ENCODE measurements at places on chromosomes 2 and 18.

GRCh38 chr2:133477616-133477990 lies 90.7 kb downstream of the NCKAP5 start:
- no peak for DNase-seq

- DNase-seq = no peak
Measured at GRCh38 chr2:62112179-62112578, 83.7 kb upstream of the B3GNT2 start.

DNA sequence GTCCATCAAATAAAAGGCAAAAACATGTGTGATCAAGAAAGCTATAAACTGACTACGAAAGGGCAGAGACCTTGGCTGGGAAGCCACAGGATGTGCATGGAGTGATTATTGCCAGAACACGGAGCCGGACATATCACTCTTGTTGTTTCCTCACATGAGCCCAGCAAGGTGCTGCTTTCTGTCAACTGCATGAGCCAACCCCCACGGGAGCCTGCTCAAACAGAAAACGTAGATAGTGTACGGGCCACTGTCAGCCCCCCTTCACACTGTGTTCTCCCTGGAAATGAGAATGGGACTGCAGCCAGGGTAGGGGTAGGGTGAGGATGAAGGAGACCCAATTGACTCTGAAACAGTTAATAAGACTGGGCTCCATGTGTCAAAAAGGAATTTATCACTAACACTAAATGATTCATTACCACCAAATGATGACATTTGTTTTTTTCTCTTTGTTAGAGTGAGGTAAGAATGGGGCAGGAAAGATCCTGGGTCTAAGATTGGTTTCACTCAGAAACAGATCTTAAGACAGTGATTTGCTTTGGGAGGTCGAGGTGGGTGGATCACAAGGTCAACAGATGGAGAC lies 235.8 kb downstream of the MREG start:
- no peak for DNase-seq

DNA sequence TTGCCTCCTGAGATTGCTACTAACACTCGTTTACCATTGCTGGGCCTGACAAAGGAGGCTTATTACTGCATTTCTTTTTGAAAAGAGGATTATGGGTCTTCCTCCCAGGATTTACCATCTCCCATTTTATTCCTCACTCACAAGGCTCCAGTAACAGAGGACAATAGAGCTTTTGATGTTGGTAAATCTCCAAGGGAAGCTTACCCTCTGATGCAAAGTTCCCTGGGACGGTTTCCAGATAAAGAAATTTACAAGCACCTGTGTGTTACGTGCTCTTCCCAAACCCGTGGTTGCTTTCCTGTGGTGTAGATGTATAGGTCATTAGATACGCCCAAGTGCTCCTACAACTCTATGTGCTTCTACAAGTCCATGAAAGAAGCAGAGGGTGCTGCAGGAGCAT lies 17.1 kb downstream of the VSNL1 start:
- no peak for DNase-seq

- DNase-seq = no peak
Measured at GRCh38 chr2:176121190-176122051, 1.1 kb upstream of the HOXD9 start.

DNA sequence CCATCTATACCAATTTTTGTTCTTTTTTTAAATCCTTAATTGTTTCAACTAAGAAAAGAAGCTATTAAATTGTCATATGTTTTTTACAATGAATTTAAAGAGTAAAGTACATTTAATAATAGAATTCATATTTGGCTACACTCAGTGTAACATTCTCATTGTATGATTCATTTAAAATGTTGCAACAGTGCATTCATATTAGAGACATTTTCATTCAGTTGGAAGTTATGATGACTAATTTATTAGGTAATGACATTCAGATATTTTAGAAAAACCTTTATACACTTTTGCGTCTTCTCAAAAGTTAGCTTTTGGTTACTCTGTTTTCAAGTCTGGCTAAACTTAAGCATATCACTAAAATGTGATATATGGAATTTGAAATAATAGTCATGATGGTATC lies 887.5 kb upstream of the NRXN1 start:
- no peak for DNase-seq

DNA sequence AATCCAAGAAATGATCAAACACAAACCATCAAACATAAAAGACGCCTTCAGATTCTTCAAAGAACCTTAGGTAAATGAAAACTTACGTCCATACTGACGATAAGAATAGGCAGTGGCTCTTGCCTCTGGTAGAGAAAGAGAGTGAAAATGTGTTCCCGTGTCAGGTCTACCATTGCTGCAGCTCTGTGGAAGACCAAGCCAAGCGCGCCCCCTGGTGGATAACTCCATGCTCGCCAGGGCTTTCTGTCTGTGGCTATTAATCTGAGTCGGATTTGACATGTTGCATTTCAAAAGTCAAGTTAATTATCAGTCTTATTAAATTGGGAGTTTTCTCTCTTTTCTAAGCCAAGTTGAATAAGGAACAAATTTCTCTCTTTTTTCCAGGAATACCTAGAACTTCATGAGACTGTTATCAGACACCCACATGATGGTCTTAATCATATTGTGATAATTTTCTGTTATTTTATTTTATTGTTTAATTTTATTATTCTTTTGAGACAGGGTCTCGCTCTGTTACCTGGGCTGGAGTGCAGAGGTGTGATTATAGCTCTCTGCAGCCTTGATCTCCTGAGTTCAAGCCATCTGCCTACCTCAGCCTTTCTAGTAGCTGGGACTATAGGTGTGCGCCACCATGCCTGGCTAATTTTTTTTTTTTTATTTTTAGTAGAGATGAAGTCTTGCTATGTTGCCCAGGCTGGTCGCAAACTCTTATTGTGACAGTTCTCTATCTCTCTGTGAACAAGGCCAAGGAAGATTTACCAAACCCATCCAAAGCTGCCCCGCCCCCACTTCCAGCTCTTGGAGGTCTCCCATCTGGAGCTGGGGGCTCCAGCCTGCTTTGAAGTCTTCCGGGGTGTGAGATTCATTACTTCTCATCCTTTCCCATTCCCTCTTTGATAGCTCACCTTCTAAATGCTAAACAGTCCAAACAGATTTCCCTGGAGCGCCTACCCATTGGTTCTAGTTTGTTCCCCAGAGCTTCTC lies 15.8 kb upstream of the ZAP70 start:
- DNase-seq = peak; percentile 88

GRCh38 chr2:159459279-159459678 lies 157.1 kb downstream of the BAZ2B start:
- no peak for DNase-seq

GRCh38 chr2:127516041-127516762 lies 10.1 kb downstream of the IWS1 start:
- DNase-seq = no peak

GRCh38 chr2:74390606-74391005 lies 10.5 kb upstream of the DCTN1 start:
- no peak for DNase-seq

DNA sequence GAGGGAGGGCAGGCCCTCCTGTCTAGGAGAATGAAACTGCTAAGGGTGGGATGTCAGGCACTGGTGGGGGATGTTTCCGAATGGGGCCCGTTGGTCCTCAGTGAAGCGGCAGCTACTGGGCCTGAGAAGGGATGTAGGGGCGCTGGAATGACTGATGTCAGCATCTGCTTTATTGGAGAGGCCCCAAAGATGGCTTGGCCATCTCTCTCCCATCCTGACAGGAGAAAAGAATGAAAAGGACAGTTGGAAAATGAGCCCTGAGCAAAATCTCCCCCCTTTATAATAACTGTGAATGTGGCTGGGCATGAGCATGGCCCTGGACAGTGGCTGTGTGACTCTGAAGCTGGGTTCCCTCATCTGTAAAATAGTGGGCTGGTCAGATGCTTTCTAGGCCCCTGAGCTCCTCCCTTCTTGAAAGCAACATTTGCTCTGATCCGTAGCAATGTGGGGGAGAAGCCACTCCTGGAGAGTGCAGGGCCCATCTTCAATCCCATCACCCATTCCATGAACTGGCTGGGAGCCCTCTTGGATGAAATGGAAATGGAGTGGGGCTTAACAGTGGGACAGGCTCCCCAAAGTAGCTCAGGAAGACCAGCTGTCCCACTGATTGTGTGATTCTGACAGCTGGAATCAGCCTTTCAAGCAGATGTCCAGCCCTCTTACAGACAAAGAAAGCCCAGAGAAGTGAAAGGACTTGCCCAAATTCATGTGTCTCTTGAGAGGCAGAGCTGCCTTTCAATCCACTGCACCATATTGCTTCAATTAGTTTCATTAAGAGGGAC lies 232.7 kb upstream of the SMAD2 start:
- DNase-seq = no peak

GRCh38 chr2:11920993-11921583 lies 174.7 kb downstream of the LPIN1 start:
- DNase-seq = no peak

DNA sequence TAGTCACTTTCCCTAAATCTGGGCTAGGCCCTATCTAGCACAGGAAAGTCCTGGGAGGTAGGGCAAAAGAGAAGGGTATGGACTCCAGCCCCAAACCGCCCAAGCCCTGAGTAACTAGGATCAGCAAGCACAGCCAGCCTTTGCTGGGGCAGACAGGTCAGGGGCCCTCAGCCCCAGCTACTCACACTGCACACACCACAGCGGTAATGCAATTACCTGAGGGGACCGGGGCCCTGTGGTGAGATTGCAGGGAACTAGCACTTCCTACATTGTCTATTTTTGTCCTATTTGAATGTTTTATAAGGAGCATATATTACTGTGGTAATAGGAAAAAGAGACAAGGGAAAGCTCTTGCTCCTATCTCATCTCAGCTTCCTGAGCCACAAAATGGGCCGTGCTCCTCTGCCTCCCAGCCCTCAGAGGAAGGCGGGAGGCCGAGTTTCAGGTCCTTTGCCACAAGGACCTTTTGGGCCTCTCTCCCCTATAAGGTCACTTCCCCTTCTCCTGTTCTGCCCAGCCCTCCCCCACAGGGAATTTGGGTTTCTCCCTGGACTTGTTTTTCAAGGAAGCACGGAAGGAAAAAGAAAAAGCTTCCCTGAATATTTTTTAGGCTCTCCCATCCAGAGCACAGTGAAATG lies 20.5 kb downstream of the RAB11FIP5 start:
- DNase-seq = no peak

GRCh38 chr2:215598376-215598975 lies 162.6 kb upstream of the FN1 start:
- no peak for DNase-seq

- DNase-seq = no peak
Measured at GRCh38 chr2:210496512-210496911, 20.0 kb upstream of the LANCL1 start.

DNA sequence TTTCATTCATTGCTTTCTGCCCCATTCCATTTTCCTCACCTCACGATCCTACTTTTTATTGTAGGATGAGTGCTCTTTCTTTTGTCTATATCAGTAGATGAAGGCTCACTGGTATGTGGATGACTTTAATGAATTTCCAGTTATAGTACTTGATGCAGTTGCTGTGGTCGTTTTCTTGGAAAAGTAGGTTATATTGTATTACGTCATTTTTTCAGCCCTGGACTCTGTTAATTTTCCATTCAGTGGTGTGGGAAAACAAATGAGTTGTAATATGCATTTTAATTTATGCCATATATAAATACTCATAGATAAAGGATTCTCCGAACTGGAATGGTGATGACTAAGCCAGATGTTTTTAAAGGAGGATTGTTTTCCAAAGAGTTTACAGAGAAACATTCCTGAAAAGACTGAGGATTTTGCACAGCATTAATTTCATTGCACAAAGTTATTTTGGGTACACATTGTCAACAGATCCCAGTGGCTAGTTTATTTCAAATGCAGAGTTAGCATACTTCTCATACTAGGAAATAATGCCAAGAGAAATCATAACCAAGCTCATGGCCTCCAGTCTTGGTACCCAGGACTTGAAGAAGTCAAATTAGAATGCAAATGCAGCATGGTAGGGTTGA lies 189.7 kb downstream of the PAX3 start:
- no peak for DNase-seq

- DNase-seq = no peak
Measured at GRCh38 chr2:110659248-110659647, 18.6 kb downstream of the BUB1 start.

GRCh38 chr2:235669269-235669831 lies 175.5 kb downstream of the AGAP1 start:
- DNase-seq = peak; percentile 11

DNA sequence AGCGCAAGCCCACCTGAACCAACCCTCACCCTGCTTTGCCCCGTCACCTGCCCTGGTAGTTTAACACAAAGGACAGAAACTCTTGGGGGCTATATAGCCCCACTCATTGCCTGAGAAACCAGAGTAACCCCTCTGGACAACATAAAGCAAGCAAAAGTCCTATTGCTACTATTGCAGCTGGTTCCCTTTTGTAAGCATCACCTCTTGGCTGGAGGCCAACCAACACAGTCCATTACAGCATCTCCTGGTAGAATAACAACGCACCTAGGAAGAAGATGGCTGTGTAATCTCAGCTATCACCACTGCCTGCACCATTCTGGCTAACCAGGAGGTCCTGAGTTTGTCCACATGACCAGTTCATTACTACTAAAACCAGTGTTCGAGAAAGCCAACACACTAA lies 36.4 kb downstream of the FLACC1 start:
- DNase-seq = no peak

GRCh38 chr2:206051912-206052311 lies 34.1 kb downstream of the INO80D start:
- no peak for DNase-seq

GRCh38 chr2:230347659-230348305 lies 20.8 kb downstream of the SP140L start:
- DNase-seq = no peak

- no peak for DNase-seq
Measured at GRCh38 chr2:51014759-51015158, 17.2 kb downstream of the NRXN1 start.

Measured in activated T-helper 9 cell treated with anti-CD3 and anti-CD28 coated beads, Interleukin-2, amount 50 U/mL, for 16 hours (primary cell).